Smooth muscle cell of bladder (primary cell): ENCODE measurements at places on chromosomes 7 and 10. TPM values are rescaled to one million over a fixed set of nuclear protein-coding genes. Genes with fewer than 3 reads are reported as not detected.

Gene IFIT1B
- total RNA-seq = not detected in 2 replicates

Gene ZNF107
- 0.92 and 1.3 TPM in 2 replicates for total RNA-seq

Gene SLC16A12
- not detected in 2 replicates for total RNA-seq

Gene ZNF727
- 0.28 TPM in 2 replicates for total RNA-seq

Gene SYT15B
- 0.57 and 2.7 TPM in 2 replicates for total RNA-seq

Gene COMMD3
- total RNA-seq = 57.8 and 59.4 TPM in 2 replicates

Gene AMPH
- 3.4 and 4.0 TPM in 2 replicates for total RNA-seq

Gene CYP2C9
- total RNA-seq = not detected in 2 replicates

Gene MACROH2A2
- 5.8 and 9.2 TPM in 2 replicates for total RNA-seq

Gene PAPOLB
- total RNA-seq = 0.09 and 0.14 TPM in 2 replicates

Gene KLF14
- 0.09 TPM in 1 of 2 replicates, not detected in the other for total RNA-seq

Gene GNAT3
- not detected in 2 replicates for total RNA-seq

Gene AGAP4
- 2.0 and 3.2 TPM in 2 replicates for total RNA-seq

Gene FLNC
- total RNA-seq = 99.0 and 191 TPM in 2 replicates

Gene NXPH1
- total RNA-seq = not detected in 2 replicates

Gene EXOSC1
- total RNA-seq = 35.3 and 37.1 TPM in 2 replicates

Gene FAM180A
- 2.3 and 5.5 TPM in 2 replicates for total RNA-seq

Gene GNGT1
- 0.37 and 0.71 TPM in 2 replicates for total RNA-seq

Gene RAB18
- 41.2 and 49.3 TPM in 2 replicates for total RNA-seq

Gene GBX1
- total RNA-seq = not detected in 2 replicates

Gene GIMAP5
- total RNA-seq = 0.09 and 0.14 TPM in 2 replicates

Gene EPO
- not detected in 2 replicates for total RNA-seq

Gene TRAPPC14
- total RNA-seq = 5.8 and 10.4 TPM in 2 replicates

Gene PTN
- total RNA-seq = 27.8 and 36.4 TPM in 2 replicates

Gene YAE1
- total RNA-seq = 34.8 and 36.7 TPM in 2 replicates

Gene PROSER2
- total RNA-seq = 1.0 and 1.1 TPM in 2 replicates

Gene FBXL13
- total RNA-seq = 2.3 and 3.1 TPM in 2 replicates

Gene LRCH4
- 5.3 and 7.3 TPM in 2 replicates for total RNA-seq

Gene PTPRZ1
- not detected in 2 replicates for total RNA-seq
